GM13977 (cell line): ENCODE measurements at places on chromosomes 12 and 14.

- no peak for DNase-seq
Observed at GRCh38 chr14:89226801-89227495, 190.1 kb downstream of the FOXN3 start.

- DNase-seq, result peak; percentile 65
Observed at GRCh38 chr14:106318700-106319099, 792.3 kb downstream of the TMEM121 start.

- DNase-seq, result no peak
Observed at GRCh38 chr12:72738811-72739210, 466.6 kb downstream of the TRHDE start.

DNA sequence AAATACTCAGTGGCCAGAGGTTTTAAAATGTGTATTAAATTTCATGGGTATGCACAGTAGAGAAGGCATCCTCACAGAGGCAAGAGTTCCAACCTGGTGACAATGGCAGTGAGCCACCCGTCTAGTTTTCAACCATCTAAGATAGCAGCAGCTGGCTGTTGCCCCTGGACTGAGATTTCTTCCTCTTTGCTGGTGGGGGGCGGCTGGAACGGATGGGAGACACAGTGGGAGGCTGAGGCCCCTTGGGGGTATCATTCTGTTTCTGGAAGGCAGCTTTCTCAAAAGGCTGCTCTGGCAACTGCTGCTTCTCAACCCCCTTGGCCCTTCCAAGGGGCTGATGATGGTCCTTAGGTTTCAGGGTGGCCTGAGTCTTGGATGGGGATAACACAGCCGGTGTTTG is 1.0 kb upstream of the IFFO1 start:
- no peak for DNase-seq

GRCh38 chr12:5230156-5230555 is 186.5 kb downstream of the KCNA5 start:
- DNase-seq, result no peak

GRCh38 chr14:35406506-35407305 is 2.2 kb upstream of the NFKBIA start:
- DNase-seq, result no peak

- peak; percentile 19 for DNase-seq
Observed at GRCh38 chr12:97513950-97514349, 51.3 kb downstream of the RMST start.

GRCh38 chr12:12716793-12717585 is at the start of gene CDKN1B:
Gene CDKN1B (plus strand): TSS chr12:12717368. CDS start chr12:12717840, 472 bp downstream.
- peak; percentile 93 for DNase-seq

DNA sequence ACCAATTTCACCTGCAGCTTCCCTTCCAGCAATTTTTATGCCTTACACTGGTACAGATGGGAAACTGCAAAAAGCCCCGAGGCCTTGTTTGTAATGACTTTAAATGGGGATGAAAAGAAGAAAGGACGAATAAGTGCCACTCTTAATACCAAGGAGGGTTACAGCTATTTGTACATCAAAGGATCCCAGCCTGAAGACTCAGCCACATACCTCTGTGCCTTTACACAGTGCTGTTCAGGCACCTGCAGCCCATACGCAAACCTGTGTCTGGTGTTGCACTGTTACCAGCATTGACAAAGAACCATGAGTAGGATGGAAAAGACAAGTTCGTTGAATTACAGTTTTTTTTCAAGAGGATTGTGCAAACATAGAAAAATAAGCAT is 432.0 kb upstream of the OR4E1 start:
- no peak for DNase-seq

GRCh38 chr14:71758229-71758951 is 173.8 kb upstream of the RGS6 start:
- DNase-seq, result no peak

- DNase-seq, result no peak
Observed at GRCh38 chr12:117603316-117604113, 242.1 kb upstream of the NOS1 start.

DNA sequence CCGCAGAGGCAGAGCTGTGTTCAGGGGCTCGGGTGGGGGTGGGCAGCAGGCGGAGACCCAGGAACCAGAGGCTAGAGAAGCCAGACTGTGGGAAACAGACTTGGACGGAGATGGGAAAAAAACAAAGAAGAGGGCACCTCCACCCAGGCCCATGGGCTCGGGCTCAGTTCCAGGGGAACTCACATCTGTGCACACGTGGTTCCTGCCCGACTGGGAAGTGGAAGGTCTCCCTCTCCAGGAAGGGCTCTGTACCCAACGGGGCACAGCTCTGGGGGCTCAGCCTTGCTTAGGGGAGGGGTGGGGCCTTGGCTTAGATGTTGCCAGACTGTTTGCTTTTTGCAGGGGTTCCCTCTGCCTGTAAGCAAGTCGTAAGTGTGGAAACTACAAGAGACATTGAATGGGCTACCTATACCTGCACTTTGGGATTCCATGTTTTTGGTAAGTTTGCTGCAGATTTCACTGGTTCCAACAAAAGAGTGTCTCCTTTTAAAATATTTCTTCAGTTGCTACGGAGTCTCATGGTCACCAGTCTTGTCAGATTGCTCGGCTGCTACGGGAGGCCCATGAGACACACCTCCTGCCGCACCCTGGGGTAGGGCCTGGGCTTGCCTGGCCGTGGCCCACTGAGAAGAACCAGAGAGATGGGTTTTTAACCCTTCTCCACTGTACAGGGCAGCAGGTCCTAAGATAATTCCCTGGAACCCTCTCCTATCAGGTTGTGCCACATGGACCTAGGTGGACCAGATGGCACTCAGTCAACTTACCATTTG is 127.6 kb upstream of the EVL start:
- no peak for DNase-seq

GRCh38 chr12:22215467-22216253 is 118.8 kb downstream of the ST8SIA1 start:
- no peak for DNase-seq

- DNase-seq, result no peak
Observed at GRCh38 chr14:76870166-76870565, 44.0 kb downstream of the LRRC74A start.

- no peak for DNase-seq
Observed at GRCh38 chr14:34931206-34931605, 51.6 kb upstream of the SRP54 start.

DNA sequence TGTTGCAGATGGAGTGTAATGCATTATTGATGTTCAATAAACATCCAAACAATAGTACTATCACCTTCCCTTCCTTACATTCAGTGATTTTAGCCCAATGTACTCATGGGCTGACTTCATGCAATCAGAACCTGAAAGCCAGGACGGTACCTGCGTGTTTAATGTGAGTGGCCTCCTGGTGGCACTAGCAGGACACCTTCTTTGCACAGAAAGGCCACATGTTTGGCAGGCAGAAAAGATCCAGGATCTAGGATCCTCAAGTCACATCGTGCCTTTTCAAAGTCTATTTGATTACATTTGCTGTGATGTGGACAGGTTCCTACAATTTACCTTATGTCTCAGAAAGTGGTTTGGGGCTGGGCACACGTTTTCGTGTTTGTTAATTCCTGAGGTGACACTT is 82.9 kb downstream of the NEDD1 start:
- no peak for DNase-seq

GRCh38 chr12:100234166-100234565 is 32.7 kb downstream of the DEPDC4 start:
- no peak for DNase-seq

DNA sequence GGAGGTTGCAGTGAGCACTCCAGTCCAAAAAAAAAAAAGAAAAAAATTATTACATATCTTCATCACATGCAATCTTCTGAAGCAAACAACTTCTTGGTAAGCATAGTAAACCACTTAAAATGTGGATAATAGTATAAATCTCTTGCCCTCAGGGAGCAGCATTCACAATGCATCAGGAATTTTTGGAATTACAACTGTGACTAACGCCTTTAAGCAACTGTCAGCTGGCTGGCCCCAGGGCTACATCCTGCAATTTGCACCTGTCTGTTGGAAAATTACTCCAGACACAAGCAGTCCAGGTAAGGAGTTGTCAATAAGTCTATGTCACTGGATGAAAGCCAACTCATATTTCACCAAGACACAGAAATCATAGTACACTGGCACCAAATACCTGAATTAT is 5.5 kb upstream of the SLC7A7 start:
- no peak for DNase-seq

- DNase-seq, result no peak
Observed at GRCh38 chr14:104858811-104859426, 6.1 kb upstream of the CEP170B start.

GRCh38 chr14:78997811-78998210 is 827.6 kb downstream of the NRXN3 start:
- no peak for DNase-seq

DNA sequence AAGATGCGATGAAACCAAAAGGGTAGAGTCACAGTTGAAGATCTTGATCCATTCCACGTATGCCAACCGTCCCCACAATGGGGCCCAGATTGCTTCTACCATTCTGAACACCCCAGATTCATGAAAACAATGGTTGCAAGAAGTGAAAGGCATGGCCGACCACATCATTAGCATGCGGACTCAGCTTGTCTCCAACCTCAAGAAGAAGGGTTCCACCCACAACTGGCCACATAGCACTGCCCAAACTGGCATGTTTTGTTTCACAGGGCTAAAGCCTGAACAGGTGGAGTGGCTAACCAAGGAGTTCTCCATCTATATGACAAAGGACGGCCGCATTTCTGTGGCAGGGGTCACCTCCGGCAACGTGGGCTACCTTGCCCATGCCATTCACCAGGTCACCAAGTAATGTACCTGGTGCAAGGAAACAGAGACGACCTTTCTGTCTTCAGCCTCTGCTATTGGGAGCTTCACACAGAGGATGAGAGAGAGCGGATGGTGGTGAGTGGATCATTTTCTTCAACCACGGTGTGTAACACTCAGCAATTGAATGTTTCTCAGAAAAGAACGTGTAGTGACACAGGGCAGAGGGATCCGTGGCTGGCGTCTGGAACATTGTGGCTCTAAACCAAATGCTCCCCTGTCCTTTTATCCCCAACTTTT is 26.8 kb upstream of the CLEC2D start:
- no peak for DNase-seq
